ENCODE measurements at places on chromosomes 2 and 18.

DNA sequence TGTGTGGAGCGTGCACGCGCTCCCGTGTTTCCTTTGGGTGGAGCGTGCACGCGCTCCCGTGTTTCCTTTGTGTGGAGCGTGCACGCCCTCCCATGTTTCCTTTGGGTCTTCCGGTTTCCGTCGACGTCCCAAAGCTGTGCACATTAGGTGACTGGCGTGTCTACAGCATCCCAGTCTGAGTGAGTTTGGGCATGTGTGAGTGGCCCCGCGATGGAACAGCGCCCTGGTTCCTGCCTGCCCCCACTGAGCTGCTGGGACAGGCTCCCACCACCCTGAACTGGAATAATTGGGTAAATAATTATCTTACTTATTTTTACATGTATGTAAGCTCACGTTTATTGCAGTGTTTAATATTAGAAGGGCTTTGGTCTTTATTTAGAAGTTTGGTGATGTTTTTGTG lies 104.2 kb downstream of the AGAP1 start:
- no peak for DNase-seq

- DNase-seq: peak; percentile 1
Observed at GRCh38 chr18:40904295-40904694, 1050.7 kb upstream of the PIK3C3 start.

DNA sequence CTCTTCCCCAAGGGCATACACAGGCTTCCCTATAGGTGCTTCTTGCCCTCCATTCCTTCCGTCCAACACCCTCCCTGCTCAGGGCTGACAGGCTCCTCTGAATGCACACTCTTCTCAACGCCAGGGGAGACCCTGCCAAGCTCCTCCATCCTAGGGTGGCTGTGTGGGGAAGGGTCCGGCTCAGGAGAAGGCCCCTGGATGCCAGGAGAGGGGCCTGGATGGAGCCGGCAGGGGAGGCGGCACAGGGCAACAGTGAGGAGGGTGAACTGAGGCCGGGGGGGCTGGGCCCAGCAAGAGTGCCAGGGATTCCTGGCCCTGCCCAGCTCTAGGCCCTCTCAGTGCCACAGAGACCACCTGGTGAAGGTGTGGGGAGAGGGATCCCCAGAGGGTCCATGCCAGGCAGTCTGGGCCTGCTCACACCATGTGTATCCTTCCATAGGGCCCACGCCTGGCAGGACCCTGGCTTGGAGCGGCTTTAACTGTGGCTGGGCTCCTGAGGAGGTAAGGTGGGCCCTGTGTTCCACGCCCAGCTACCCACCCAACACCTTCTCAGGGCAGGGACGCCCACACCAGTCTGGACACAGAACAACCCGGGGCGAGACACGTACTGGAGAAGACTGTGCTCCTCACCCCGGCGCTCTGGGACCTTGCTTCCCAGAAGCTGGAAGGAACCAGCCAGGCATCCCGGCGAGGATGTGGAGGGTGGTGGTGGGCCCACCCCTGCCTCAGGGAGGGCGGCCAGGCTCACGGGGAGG lies 26.6 kb downstream of the HS6ST1 start:
- no peak for DNase-seq

GRCh38 chr18:77373730-77374445 lies 124.2 kb downstream of the GALR1 start:
- no peak for DNase-seq

DNA sequence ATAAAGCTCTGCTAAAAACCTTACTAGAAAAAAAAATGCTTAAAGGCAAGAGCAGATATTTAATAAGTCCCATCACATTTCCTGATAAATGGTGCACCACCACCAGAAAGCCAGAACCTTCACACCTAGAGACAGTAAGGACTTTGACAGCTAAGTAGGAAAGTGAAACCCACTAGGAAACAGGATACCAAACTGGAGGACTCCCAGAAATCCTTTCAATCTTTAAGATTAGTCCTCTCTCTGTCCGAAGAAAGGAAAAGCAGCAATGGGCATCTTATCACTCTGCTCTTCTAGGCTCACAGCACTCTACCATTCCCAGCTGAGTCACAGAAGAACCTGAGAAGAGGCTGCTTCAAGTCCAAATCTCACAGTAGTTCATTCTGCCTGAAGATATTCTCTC lies 3.7 kb downstream of the DYM start:
- DNase-seq: no peak

GRCh38 chr2:157899125-157899839 lies 23.2 kb upstream of the ACVR1 start:
- DNase-seq: no peak

GRCh38 chr2:10283106-10284062 lies 19.3 kb upstream of the HPCAL1 start:
- DNase-seq: no peak

GRCh38 chr2:32977228-32977758 lies 30.5 kb downstream of the LTBP1 start:
- DNase-seq: no peak

DNA sequence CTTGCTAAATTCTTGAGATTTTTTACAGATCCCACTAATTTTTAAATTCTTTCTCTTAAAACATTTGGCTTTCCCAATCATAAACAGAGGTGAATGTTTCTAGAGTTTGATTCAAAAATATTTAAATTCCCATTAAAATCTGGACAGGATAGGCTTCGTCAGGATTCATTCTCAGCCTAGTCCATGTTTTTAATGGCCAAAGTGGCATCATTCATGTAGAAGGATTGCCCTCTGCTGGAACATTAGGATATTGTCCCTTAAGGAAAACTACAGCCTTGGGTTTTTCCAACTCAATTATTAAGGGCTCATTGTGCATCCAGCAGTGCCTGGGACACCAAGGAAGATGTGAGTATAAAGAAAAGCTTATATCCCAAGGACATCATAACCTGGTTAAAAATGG lies 71.7 kb downstream of the TPGS2 start:
- no peak for DNase-seq

DNA sequence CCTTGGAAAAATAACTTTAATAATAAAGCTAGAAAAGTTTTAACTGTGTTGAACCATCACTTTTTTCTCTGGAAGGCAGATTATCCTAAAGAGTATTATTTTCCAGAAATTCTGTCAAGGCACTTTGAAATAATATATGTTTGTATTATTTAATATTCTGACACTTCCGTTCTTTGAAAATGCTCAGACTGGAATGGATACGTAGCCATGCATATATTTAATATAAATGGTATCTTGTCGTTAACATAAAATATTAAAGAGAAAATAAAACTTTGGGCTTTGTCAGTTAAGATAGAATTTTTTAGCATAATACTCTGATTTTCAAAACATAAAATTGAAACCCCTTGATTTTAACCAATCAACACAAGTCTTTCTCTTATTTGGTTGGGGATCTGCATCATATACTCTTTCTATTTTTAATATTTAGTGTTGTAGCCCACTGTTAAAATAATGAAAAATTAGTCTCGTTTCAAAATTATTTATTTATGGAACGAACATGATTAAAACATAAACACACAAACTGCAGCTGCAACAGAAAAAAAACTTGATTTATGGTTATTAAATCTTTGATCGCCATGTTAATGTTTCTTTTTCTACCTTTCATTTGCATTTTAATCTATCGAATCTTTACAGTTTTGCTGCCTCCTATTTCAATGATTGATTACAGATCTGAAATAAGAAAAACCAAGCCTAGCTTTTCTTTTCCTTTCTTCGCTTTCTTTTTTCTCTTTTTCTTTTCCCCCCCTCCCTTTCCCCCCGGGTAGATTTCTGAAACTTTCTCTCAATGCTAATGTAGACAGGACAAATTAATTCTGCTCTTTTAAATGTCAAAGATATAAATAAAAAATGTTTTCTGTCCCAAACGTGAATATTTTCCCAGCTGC lies 145.5 kb downstream of the MEIS1 start:
- DNase-seq: no peak

GRCh38 chr18:63097178-63097577 lies 222.4 kb downstream of the BCL2 start:
- no peak for DNase-seq

DNA sequence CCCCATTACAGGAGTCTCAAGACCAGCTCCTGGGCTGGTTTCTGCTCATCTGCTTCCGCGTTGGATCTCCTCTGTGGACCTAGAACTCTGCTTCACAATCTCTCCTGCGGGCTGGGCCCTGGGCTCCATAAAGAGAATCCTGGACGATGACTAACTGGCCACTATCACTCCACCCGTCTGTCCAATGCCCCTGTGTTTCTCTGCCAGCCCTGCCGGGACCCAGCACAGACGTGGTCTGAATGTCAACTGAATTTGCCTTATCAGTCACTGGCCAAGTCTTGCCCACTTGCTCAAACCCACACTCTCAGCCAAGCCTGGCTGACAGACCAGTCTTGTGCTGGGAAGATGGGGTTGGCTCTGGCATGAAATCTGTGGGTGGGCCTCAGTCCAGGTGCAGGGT lies 17.4 kb downstream of the KIF3C start:
- no peak for DNase-seq

GRCh38 chr2:62150597-62151305 lies 45.2 kb upstream of the B3GNT2 start:
- DNase-seq: no peak

GRCh38 chr2:37868866-37869265 lies 56.2 kb upstream of the RMDN2 start:
- no peak for DNase-seq

- no peak for DNase-seq
Observed at GRCh38 chr2:45585267-45585861, 25.7 kb downstream of the SRBD1 start.

GRCh38 chr2:62231541-62231940 lies 35.6 kb downstream of the B3GNT2 start:
- DNase-seq: no peak

- DNase-seq: no peak
Observed at GRCh38 chr2:111168528-111169239, 48.0 kb downstream of the BCL2L11 start.

DNA sequence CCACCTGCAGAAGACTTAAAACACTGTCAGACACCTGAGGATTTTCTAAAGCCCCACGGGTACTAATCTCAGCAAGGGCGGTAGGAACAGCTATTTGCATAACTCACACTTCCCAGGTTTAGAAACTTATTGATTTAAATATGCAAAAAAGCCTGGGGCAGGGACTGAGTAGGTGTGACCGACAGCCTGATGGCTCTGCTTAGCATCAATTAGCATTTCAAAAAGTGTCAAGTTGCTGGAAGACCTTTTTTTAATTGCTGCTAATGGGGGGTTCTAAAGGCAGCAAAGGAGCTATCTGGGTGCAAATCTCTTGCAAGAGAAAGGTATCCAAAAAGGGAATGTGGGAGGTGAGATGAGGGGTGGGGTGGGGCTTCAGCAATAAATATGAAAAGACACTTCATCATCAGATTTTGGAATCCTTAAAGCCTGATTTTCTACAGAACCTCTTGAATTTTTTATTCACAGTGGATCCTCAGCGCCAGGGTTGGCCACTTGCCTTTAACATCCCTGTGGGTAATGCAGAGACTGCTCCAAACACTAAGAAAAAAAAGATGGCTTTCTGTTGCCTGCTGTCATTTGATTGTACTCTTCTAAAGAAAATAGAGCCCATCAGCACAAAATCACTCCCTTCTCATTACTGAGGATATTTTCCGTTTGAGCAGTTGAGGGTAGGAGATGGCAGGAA lies 121.1 kb upstream of the RMP24 start:
- DNase-seq: no peak

DNA sequence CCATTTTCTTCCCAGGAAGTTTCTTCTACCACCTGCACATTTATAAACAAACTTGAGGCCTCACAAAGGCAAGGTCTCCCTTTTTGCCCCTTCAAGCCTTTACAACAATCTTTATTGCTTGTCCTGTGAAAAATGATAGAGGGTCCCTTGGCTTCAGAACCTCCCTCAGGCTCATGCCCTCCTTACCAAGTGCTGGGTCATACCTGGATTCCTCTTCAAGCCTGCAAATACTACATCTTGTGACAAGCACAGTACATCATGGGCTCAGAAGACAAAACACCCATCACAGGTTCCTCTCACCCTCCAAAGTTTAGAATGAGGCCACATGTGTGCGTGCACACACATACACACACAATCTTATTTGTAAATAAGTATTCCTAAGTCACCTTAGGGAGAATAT lies 9.1 kb downstream of the CAPN14 start:
- DNase-seq: no peak

DNA sequence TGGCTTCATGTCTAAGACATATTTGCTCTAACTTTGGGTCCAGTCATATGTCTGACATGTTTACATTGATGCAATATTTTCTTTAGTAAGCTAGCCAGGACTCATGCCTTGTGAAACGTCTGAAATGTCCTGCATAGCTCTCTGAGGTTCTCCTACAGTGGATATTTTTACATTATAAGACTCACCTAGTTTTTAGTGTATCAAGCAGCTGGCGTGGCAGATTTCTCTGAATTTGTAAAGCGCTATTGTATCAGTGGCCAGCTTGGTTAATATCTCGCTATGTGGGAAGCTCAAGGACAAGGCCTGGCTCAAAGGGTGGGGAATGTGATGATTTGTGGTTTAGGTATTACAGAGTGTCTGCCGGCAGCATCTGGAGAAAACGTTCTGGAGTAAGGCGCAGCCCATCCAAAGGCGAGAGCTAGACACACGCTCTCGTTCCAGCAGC lies 164.3 kb downstream of the LTBP1 start:
- DNase-seq: no peak

GRCh38 chr18:1075322-1075721 lies 170.7 kb downstream of the ADCYAP1 start:
- no peak for DNase-seq

- DNase-seq: no peak
Observed at GRCh38 chr2:179579800-179580199, 281.6 kb downstream of the ZNF385B start.

DNA sequence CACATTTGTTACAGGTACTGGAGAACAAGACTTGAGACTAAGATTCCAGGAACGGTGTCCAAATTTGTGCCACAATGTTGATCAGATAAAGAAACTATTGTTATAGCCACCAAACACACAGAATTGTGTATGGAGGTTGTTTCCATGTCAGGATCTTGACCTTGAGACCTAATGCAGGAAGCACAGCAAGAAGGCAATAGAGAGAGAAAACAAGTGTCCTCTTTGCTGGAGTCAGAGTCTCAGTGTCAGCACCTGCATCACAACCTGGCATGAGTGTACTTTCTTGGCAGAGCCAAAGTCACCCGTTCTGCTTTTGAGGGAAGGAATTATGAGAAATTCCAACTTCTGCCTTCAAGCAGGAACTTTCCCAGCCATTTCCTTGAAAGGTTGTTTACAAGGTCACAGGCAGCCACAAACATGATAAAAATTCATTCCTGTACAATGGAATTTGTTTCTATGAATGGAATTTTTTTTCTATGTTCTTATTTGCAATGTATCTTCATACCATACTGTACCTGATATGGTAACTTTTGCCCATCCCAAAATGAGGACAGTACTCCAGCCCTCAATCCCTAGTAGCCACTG lies 118.4 kb downstream of the PKP4 start:
- no peak for DNase-seq

GRCh38 chr18:44737623-44738022 lies 56.9 kb downstream of the SETBP1 start:
- DNase-seq: no peak

DNA sequence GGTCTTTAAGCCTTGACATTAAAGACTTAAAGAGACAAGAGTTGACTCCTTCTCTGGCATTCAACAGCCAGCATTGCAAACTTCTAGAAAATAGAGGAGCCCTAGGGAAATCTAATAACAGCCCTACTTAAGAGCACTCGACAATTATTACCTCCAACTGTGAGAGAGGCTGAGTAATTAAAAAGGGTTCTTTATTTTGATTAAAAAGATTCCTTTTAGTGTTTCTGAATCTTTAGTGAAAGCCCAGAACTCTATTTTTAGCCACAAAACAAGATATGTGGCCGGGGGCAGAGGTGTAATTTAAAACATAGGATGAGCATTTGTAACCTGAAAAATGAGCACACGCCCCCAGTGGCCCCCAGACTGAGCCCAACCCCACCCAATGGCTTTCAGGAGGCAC lies 222.3 kb downstream of the SMAD2 start:
- DNase-seq: no peak

- DNase-seq: no peak
Observed at GRCh38 chr2:224142397-224143312, 103.6 kb upstream of the SERPINE2 start.

Measured in right renal cortex interstitium (tissue), 3 donors.